Germinal center (tissue), 1 donor: ENCODE measurements at places on chromosomes 1 and 21.

DNA sequence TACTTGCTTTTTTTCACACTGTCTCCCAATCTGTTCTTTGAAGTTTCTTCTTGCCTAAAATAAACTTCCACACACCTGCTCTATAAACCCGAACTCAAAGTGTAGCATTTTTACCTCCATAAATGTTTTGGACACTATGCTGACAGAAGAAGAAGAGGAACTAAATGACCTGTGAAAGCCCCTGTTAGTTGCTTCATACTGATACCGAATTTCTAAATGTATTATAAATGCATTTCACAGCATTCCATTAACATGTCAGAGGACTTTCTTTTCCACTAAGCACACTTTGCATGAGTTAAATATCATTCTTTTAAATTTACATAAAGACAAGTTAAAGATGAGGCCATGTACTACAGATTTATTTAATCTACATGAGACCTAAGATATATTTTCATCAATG, 281.0 kb downstream of the SMYD3 start:
- no peak for DNase-seq

GRCh38 chr1:186828611-186829454, at the start of gene PLA2G4A:
TSS of gene PLA2G4A (plus strand) at chr1:186828949. CDS start at chr1:186854355, 25,406 bp downstream.
- DNase-seq: no peak

- DNase-seq: no peak
Measured at GRCh38 chr1:109977225-109977624, 7.3 kb upstream of the AHCYL1 start.

DNA sequence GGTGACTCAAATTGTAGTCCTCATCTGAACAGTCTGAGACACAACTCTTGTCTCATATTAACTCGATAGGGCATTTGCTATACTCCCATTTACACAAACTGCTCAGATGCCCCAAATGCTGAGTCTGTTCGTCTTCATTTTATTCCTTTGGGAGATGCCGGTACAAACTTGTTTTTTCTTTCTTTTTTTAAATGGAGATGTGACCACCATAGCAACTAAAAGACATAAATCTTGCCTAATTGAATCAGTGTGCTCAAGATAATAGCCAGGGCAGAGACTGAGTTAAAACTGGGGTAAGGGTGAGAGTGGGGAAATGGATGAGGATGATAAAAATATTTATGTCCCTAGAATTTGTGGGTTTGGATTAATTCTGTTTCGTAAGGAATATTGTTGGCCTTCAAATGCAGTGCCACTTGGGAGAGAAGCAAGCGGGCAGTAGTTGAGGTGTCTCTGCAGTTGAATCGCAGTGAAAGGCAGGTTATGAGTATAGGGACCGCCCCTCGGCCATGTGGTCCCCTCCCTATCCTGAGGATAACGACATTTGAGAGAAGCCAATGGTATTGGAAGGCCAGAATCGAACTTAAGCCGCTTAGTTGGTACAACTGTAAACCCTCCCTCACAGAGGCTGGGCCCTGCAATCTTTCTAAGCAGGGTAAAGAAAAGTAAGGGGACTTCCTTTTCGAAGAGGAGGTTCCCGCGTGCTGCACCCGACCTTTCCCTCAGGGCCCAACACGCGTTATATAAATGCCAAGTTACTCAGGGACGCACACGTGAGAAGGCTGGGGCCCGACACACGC, 859 bp upstream of the LRRC8B start:
- DNase-seq: peak; percentile 71

DNA sequence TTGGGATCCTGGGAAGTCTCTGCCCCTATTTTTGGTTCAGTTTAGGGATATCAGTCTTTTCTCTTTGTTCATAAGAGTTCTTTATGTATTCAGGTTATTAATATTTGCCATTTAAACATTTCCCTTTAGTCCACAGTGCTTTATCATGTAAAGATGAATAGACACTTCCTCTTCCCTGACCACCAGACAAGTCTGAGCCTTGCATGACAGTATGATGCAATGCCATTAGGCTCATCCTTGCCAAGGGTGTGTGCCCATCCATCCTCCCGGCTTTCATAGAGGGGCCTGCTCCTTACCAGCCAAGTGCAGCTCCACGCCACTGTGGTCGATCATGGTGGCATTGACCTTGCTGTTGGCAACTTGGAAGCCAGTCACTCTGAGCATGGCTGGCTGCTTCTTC, 52.1 kb downstream of the ZSCAN20 start:
- no peak for DNase-seq

GRCh38 chr1:78171736-78172590, 126.2 kb downstream of the GIPC2 start:
- no peak for DNase-seq

- no peak for DNase-seq
Measured at GRCh38 chr1:61447106-61447967, 277.6 kb downstream of the TM2D1 start.

DNA sequence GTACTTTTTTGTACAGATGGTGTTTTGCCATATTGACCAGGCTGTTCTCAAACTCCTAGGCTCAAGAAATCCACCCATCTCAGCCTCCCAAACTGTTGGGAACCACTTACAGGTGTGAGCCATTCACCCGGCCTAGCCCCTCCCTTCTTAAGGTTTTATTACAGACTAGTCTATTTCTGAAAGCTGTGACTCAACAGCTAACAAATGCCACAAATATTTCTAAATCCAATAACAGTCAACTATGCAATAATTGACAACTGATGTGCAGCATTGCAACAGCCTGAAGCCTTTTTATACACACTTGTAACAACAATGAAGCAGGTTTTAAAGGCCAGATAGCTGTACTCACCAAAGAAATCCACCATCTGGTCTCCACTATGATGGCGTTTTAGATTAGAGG, 51.4 kb downstream of the GRIK1 start:
- no peak for DNase-seq

DNA sequence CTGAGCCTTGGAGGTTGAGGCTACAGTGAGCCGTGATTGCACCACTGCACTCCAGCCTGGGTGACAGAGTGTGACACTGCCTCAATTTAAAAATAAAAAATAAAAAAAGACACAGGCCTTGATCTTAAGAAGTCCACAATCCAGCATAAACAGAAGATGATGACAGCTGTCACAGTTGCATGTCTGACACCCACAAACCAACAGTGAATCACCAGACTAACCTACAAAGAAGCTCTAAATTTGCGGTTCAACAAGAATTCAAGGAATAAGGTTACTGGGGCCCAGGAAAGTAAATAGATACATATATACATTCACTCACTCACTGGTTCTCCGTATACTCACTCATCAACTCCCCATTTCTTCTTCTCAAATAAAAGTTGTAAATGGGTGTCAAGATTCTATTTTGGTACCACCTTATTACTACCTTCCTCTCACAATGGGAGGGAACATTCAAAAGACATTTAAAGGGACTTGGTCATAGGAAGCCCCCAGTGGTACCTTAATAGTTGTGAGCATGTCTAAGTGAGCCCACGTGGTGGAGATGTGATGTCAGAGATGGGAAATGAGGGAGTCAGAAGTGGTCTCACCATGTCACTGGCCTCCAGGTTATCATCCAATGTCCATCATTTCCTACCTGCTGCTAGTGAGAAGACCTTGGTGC, 66.9 kb upstream of the PRDX6 start:
- DNase-seq: no peak

GRCh38 chr1:22163564-22163963, 20.7 kb upstream of the WNT4 start:
- no peak for DNase-seq

- no peak for DNase-seq
Measured at GRCh38 chr1:184888505-184888904, 85.8 kb downstream of the NIBAN1 start.

DNA sequence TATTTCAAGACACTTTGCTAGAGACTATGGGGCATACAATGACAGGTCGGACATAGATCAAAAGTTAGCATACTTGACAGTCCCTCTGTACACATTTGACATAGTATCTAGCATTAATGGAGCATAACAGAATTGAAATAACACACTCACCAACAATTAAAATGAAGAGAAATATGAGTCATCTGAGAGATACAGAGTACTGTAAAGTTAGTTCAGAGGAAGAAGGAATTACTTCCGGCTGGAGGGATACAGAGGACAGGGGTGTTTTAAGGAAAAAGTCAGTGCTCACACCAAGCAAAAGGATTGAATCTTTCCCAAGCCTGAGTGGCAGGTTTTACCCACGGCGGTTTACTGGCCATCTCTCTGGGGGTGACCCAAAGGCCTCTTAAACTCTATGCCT, 2.4 kb downstream of the ZMYND12 start:
- no peak for DNase-seq

- no peak for DNase-seq
Measured at GRCh38 chr1:48049823-48050535, 52.8 kb upstream of the TRABD2B start.

DNA sequence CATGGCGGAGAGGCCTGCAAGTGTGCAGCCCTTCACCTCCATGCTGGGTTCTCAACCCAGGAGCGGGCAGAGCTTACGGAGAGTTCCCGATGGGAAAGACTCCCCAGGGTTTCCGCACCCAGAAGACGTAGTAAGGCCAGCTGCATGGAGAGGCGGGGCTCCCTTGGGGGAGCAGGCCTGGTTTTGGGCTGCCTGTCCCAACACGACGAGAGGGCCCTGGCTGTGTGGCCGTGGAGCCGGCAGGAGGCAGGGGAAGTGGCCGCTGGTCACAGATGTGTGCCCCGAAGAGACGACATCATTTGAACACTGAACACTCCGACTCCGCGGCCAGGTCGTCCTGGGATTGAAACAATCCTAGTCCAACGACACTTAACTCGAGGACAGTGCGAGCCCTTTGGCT, 57.0 kb downstream of the MORN1 start:
- DNase-seq: no peak

DNA sequence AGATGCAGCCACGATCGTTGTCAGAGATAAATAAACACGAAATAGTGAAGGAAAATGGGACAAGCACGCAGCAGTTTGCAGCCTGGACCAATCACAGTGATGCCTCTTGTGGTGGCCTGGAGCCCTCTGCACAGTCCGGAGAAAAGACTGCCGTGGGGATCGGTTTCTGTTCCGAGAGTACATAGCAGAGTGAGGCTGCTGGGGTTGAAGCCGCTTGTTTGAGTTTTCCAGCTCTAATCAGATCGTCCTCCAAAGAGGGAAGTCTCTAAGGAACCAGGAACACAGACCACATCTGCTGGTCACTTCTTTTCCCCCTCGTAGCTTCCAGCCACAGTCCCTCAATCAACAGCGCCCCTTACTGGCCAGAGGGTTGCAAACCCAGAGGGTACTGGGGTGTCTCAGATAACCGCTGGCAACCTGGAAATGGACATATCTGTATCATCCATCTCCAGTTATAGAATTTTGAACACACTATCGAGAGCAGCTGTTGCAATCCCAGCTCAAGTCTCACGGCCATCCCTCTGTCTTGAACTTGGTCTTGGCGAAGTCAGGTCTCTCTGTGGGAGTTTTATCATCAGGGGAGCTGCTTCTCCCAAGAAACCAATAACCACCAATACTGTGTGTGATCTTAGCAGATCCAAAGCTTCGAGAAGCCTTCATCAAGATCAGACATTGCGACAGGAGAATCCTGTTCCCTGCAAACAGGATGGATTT, 57.4 kb downstream of the OLIG1 start:
- peak; percentile 26 for DNase-seq
